ENCODE measurements at places on chromosomes 5 and 9.

GRCh38 chr5:85143138-85143537, 758.5 kb upstream of the EDIL3 start:
- DNase-seq, result no peak

- DNase-seq, result no peak
Observed at GRCh38 chr5:17445185-17445584, 52.8 kb upstream of the TAF11L2 start.

- DNase-seq, result no peak
Observed at GRCh38 chr5:158139161-158139560, 280.2 kb upstream of the CLINT1 start.

GRCh38 chr5:72588640-72589039, 81.4 kb upstream of the ZNF366 start:
- no peak for DNase-seq

DNA sequence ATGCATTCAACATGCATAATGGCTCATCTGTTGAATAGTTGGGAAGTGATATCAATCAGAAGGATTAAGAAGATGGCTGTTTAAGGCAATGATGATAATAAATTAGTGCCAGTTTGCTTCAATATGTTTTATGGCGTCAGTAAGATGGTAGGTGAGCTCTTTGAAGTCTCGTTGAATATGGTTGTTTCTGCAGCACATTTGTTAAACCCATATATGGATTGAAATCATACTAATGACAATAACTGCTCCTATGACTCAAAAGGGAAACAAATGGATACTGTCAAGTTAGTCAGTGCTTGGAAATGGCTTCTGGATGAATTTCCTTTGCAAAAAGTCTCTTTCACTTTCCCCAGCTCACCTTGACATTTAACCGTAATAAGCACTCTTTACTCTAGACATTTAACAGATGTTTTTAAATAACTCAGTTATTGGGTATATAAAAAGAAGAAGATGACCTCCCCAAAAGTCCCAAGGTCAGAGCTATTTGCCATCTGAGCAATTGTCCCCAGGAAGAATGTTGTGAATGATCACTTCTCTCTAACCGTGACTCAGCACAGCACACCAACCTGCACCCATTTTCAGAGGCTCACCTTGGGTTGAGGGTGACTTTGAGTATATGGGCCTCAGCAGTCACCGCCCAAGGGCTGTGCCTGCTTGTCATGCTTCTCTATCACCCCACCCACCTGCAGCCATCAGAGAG, 133.4 kb downstream of the GRIA1 start:
- peak; percentile 69 for DNase-seq

GRCh38 chr9:108099854-108100253, 610.3 kb upstream of the KLF4 start:
- no peak for DNase-seq

GRCh38 chr5:99702565-99702964, 773.8 kb upstream of the CHD1 start:
- no peak for DNase-seq

- DNase-seq, result peak; percentile 96
Observed at GRCh38 chr9:107749787-107750444, 260.3 kb upstream of the KLF4 start.

- DNase-seq, result no peak
Observed at GRCh38 chr5:71939452-71940230, 167.6 kb upstream of the MAP1B start.

DNA sequence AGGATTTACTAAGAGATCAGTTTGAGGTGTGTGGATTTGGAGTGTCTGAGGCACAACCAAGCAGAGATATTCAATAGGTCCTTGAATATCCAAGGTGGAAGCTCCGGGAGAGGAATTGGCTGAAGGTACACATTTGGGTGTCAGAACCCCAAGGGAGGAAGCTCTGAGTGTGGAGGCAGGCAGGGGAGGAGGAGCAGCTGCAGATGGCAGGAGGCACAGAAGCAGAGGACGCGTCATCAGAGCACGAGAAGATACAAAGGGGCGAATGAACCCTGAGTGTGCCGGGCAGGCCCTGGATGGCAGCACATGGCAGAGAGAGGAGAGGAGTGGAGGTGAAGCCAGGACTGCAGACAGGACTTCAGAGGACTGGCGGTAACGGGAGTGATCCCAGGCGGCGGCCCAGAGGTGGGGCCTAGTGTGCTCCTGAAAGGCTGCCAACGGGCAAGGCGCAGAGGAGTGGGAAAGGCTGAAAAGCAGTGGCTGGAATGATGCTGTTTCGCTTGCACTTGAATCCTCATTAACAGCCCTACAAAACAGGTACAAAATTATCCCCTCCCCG, 179.8 kb downstream of the FANCC start:
- DNase-seq, result no peak

- DNase-seq, result no peak
Observed at GRCh38 chr9:133893191-133893994, 98.7 kb downstream of the VAV2 start.

- DNase-seq, result no peak
Observed at GRCh38 chr9:14923701-14924100, 13.5 kb upstream of the FREM1 start.

GRCh38 chr5:16855898-16856297, 80.2 kb downstream of the MYO10 start:
- no peak for DNase-seq

GRCh38 chr5:154242964-154243376, 52.4 kb downstream of the GALNT10 start:
- DNase-seq, result no peak

DNA sequence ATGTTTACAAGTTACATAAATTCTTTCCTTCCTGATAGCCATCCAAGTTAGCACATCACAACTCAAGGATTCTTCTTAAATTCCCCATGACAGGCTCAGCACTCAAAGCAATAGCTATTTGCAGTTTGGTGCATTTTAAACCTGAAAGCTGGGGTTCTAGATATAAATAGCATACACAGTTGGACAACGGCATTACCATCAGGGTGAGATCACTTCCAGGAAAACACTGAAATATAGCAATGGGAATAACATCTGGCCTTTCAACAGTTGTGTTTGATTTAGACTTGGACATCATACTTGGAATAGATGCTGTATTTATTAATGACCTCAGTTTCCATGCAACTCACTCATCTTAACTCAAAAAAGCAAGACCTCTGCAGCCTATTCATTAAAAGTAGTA, 24.7 kb upstream of the LECT2 start:
- DNase-seq, result peak; percentile 93

GRCh38 chr5:39541920-39542319, 117.1 kb upstream of the DAB2 start:
- DNase-seq, result peak; percentile 17

DNA sequence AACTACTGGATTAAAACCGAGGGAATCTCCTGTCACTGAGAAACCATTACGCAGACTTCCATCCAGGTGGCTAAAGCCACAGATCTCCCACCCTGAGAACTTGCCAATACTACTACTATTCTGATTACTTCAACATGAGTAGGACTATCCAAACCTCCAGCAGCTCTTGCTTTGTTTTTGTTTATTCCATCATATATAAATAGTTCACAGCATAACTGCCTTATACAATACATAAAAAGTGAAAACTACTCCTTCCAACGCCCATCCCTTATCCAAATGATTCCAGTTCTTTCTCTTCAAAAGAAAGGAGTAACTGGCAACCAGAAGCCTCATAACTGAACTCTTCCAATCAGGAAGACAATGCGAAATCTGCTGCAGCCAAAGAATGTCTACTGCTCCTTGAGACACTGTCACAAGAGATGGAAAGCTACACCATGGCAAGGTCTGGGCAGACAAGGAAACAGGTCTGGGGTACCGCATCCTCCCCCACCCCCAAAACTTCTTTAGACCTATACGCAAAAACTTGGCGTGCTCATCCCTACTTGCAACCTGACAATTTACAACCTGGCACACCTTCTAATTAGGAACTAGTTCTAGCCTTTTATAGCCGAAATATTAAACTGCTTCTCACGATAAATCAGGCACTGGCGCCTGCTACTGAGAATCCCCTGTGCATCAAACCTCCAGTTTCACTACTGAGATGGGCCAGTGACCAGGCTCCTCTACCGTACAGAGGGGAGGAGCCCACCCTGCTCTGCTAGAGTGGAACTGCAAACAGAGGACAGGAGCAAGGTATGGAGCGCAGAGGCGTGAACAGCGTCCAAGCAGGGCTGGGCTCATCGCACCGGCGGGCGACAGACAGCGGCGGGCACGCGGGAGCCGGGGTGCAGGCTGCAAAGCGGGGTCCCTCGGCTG, 986 bp downstream of the PLPP1 start:
- DNase-seq, result peak; percentile 48

DNA sequence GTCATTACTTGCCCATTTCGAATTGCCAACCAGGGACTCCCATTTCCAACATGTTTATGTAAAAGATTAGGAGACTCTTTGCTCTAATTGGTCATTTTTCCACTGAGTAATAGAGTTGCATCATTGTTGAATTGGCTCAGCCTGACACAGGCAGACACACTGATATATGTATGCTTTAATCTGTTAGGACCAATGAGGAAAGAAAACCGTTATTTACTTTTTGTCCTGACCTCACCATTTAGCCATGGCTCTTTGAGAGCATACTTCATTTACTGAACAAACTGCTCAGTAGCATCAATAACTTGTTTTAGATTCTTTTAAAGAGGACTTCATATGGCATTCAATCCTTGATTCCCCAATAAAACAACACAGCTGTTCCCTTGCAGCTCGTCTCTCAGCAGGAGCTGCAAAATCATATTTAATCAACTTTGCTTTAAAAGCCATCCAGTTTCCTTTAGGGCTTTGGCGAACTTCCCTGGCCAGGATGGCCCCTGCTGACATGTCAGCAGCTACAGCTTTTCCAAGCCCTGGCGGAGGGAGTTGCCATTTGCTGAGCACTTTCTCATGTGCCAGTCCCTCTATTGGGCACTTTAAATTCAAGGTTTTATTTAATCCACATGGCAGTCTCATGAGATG, 251.5 kb upstream of the TNC start:
- peak; percentile 91 for DNase-seq

DNA sequence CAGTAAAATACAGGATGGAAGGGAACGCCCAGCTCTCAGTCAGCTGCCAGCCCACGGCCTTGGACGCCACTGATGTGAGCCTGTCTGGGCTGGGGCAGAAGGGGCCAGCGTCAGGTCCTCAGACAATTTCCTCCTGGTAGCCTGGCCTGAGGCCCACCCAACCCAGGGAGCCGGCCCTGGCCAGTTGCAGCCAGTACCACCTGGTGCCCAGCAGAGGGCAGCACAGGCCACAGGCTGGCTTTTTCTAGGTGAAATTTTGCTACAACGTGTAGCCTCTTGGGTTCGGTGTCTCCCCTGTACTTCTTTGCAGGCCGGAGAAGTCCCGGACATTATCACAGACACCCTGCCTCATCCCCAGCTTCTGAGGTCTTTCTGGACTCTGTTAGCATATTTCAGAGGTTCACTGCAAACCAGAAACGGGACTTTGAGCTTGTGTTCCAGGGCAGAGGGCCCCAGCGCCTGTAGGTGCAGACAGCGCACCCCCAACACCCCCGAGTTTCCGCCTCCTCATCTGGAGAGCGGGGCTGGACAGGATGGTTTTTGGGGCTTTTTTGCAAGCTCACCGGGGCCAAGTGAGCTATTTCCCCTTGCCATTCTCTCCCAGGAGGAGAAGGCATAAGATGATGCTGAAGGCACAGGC, 45.9 kb upstream of the KCNMB1 start:
- DNase-seq, result peak; percentile 37

- no peak for DNase-seq
Observed at GRCh38 chr5:56314529-56314928, 81.4 kb upstream of the ANKRD55 start.

DNA sequence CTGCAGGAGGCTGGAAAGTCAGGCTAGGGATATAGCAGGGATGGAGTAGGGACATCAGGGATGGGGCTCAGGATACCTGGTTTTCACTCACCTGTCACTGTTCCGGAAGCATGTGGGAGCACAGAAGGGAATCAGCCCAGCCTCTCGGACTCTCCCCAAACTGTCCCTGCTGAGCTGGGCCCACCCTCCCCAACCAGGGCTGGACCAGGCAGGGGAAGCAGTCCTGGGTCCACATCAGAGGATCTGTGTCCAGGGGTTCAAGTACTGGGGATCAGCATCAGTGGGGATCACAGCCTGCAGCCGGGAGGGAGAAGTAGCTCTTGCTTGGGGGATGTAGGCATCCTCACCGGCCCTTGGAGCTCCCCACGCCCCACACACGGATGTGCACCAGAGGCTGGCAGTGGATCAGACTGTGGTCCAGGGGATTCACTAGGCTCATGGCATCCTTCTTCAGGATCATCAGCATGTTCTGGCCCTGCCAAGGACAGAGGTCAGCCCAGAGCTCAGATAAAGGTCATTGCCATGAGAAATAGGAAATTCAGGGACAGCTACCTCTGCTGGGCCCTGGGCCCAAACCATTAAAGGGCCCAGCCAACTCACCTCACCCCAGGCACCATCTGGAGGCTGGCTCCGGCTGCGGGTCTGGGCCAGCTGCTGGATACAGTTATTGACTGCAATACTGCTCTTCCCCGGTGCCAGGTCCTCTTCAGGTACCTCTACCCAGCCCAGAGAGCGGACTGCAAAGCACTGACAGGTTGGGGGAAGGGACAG, 2.5 kb downstream of the APBB3 start:
- no peak for DNase-seq

GRCh38 chr9:6243746-6244145, 28.1 kb downstream of the IL33 start:
- DNase-seq, result peak; percentile 52

GRCh38 chr5:96322865-96323264, 110.2 kb downstream of the PCSK1 start:
- no peak for DNase-seq

DNA sequence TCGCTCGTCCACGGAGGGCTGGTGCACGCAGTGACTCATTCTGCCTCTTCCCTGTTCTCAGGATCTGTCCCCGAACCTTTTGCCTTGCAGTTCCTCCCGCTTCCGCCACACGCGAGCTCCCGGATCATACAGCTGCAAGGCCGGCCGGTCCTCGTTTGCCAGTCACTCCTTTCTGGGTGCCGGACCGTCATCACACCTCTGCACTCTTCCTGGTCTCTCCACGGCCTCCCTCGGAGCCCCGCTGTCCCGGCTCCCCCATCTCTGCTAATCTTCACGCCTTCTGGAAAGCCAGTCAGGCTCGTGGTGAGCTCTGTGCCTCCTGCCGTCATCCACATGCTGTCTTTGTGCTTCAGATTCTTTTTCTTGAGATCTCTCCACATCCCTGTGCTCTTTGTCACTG, 91.8 kb downstream of the STX17 start:
- DNase-seq, result no peak

DNA sequence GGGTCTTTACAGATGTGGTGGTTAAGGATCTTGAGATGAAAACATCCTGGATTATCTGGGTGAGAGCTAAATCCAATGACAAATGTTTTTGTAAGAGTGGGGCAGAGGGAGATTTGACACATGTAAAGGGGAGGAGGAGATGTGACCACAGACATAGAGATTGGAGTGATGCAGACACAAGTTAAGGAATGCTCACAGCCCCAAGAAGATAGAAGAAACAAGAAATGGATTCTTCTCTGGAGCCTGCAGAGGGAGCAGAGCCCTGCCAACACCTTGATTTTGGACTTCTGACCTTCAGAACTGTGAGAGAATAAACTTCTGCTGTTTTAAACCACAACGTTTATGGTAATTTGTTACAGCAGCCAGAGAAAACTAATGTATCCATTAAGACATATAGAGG, 21.7 kb downstream of the ITGA2 start:
- DNase-seq, result peak; percentile 39

DNA sequence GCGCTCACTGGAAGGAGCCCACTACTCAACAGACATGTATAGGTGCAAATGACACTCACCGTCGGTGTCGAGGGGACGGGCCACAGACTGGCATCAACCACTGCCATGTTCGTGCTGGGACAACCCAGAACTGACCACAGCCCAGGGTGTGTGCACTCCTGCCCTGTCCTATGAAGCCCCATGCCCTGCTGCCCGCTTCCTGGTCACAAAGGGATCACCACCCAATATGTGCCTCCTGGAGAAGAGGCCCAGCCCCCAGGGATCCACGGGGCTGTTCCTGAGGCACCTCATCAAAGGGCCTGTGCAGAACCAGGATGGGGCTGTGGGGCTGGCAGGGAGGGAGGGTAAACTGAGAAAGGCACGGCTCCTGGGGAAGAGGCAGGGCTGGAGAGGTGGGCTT, 43.1 kb downstream of the PRRT1B start:
- DNase-seq, result no peak

All from IMR-90 (cell line).